ENCODE measurements at places on chromosomes 7 and 10. TPM values are rescaled to one million over a fixed set of nuclear protein-coding genes. Genes with fewer than 3 reads are reported as not detected.
A peak's percentile ranks its signal among the peaks of the same experiment; 100 is the strongest.

The CAV2 gene
- 19.8 TPM for total RNA-seq

The DENND10 gene
- 53.7 TPM for total RNA-seq

The FGL2 gene
- total RNA-seq, result 3.4 TPM

DNA sequence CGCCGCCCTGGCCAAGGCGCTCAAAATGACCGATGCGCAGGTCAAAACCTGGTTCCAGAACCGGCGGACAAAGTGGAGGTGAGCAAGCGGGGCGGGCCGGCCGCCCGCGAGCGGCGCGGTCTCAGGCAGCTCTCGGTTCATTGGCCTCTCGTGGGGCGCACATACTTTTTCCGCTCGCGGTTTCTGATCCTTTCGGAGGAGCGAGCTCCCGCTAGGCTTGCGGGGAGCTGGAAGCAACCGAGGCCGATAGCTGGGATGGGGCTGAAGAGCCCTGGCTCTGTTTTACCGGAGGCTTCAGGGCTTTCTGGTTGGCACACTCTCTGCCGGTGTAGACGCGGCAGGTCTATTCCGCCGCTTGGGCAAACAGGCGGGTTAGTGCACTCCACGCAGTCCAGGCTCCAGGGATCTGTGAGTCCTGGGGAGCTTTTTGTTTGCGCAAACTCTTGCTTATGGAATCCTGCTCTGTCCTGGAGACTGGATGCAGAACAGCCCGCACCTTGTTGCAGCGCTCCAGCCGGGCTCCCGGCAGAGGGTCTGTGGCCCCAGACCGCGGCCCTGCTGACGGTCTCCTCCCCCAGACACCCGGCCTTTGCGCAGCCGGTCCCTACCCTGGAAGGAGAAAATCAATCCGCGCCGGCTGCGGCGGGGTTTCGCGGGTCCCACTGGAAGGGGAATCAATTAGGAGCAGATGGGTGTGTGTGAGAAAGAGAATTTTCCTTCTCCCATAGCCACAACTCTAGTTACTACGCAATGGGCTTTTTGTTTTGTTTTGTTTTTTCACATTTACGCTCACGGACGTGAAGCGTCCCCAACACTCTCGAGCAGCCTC lies 3.4 kb downstream of the TLX1 start:
- no peak for DNase-seq

- no peak for DNase-seq
These were observed 25.9 kb downstream of the LRRC17 start for GRCh38 chr7:102938679-102939078.

DNA sequence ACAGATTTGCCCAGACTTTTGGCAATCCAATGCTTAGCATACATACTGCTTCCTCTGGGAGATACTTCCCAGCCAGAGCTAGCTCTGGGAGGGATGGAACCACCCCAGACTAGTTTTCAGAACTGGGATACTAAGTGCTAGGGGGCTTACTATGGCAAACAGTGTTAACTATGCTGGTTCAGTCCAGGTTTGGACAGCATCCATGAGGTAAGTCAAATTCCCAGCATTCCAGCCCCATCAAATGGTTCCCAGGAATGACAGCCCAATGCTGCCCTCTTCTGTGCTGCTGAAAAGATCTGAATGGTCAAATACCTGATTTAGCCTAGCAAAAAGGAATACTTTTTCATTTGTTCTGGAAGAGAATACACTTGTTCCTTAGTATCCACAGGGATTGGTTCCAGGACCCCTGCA lies 141.7 kb upstream of the CCDC6 start:
- no peak for DNase-seq

DNA sequence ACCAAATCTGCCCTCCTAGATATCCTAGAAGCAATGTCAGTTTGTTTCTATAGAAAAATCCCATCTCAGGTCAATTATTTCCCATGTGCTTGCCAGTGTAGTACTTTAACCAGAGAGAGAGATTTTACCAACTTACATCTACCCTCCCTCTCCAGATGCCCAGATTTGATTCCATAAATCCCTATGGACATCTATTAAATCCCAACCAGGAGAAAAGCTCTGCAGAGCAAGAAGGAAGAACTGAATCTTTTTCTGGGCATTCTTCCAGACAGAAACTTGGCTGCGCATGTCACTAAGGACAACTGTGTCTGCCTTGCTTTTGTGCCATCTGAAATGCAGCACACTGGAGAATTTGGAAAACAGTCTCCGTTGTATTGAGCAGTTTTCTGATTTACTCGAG lies 597.6 kb downstream of the SORCS1 start:
- peak; percentile 3 for DNase-seq

- DNase-seq, result peak; percentile 57
These were observed 45.8 kb upstream of the WIPI2 start for GRCh38 chr7:5143935-5144903.
